A549 treated with GW870086 at 1 μM for 4 hours (cell line): ENCODE measurements at places on chromosomes 13 and 19. TPM values are rescaled to one million over a fixed set of nuclear protein-coding genes. Genes with fewer than 3 reads are reported as not detected.

The BSPH1 gene
- total RNA-seq = not detected in 5 replicates

The JAK3 gene
- 0.18 to 0.34 TPM (median 0.22 TPM) in 5 replicates for total RNA-seq

The SRRM5 gene
- total RNA-seq = 0.67 to 0.93 TPM (median 0.80 TPM) in 5 replicates

The OR2Z1 gene
- total RNA-seq = not detected in 5 replicates

The APOC4 gene
- total RNA-seq = not detected in 5 replicates

The ZNF681 gene
- not detected in 5 replicates for total RNA-seq

The OLFM4 gene
- total RNA-seq = not detected in 5 replicates

The ATP1A3 gene
- 3.5 to 5.8 TPM (median 4.7 TPM) in 5 replicates for total RNA-seq

The CNN2 gene
- total RNA-seq = 77.5 to 88.2 TPM (median 83.4 TPM) in 5 replicates

The CEBPA gene
- total RNA-seq = 6.5 to 11.0 TPM (median 10.2 TPM) in 5 replicates

The KIR2DL4 gene
- not detected in 5 replicates for total RNA-seq

The ACP5 gene
- 0.26 to 0.55 TPM (median 0.39 TPM) in 4 of 5 replicates, not detected in the other for total RNA-seq

The KLK11 gene
- total RNA-seq = 0.63 TPM in 1 of 5 replicates, not detected in the others

The FFAR1 gene
- total RNA-seq = not detected in 5 replicates

The CGB8 gene
- total RNA-seq = 1.9 to 3.4 TPM (median 2.0 TPM) in 5 replicates

The SCN1B gene
- 15.3 to 20.9 TPM (median 20.5 TPM) in 5 replicates for total RNA-seq

The C1QTNF9B gene
- total RNA-seq = not detected in 5 replicates

The SWSAP1 gene
- total RNA-seq = 1.5 to 2.2 TPM (median 2.0 TPM) in 5 replicates

The SGCG gene
- total RNA-seq = 0.08 TPM in 1 of 5 replicates, not detected in the others

The ZNF829 gene
- total RNA-seq = 0.23 to 0.57 TPM (median 0.37 TPM) in 5 replicates

The AZU1 gene
- total RNA-seq = 0.15 to 0.41 TPM (median 0.35 TPM) in 4 of 5 replicates, not detected in the other

The SH2D3A gene
- total RNA-seq = 17.4 to 19.4 TPM (median 18.3 TPM) in 5 replicates

The PSG3 gene
- 0.07 to 0.20 TPM (median 0.15 TPM) in 4 of 5 replicates, not detected in the other for total RNA-seq

The EMP3 gene
- total RNA-seq = 424 to 489 TPM (median 444 TPM) in 5 replicates

The NRTN gene
- 0.85 to 1.6 TPM (median 1.5 TPM) in 5 replicates for total RNA-seq

The CATSPERD gene
- total RNA-seq = not detected in 5 replicates

The SERPINE3 gene
- not detected in 5 replicates for total RNA-seq

The TMEM86B gene
- total RNA-seq = 3.1 to 5.3 TPM (median 4.1 TPM) in 5 replicates
